NCI-H1694 treated with DMSO at 0.1 percent for 48 hours (cell line): ENCODE measurements at places on chromosomes 3 and 15.

GRCh38 chr15:31516440-31516839 is 189.8 kb downstream of the KLF13 start:
- no peak for DNase-seq

DNA sequence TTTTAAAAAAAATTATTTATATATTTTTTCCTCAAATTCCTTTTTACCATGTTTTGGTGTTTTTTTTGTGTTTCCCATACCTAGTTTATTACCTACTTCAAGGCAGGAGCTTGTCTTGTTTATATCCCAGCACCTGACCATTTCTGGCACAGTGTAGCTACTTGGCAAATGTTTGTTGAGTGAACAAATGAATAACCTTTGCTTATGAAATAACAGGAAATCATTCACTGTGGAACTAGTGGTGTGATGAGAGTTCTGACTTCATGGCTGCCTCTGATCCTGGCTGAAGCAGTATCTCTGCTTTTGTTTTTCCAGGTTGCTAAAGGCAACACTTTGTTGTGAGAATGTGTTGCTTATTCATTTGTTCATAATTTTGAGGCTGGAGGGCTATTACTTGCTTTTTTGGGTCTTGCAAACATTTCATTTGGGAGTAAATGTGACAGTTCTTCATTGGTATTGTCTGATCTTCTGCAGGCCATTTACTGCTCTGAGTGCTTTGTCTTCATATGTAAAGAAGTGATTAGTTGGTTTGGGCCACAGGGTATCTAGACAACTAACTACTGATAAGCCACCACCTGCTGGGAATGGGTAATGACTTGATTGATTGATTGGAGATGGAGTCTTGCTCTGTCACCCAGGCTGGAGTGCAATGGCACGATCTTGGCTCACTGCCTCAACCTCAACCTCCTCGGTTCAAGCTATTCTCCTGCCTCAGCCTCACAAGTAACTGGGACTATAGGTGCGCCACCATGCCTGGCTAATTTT is 5.7 kb downstream of the RAD54L2 start:
- DNase-seq, result no peak

- no peak for DNase-seq
Observed at GRCh38 chr3:45000823-45001222, 24.8 kb downstream of the EXOSC7 start.

GRCh38 chr3:138890555-138891187 is 55.9 kb upstream of the PIK3CB start:
- DNase-seq, result no peak

DNA sequence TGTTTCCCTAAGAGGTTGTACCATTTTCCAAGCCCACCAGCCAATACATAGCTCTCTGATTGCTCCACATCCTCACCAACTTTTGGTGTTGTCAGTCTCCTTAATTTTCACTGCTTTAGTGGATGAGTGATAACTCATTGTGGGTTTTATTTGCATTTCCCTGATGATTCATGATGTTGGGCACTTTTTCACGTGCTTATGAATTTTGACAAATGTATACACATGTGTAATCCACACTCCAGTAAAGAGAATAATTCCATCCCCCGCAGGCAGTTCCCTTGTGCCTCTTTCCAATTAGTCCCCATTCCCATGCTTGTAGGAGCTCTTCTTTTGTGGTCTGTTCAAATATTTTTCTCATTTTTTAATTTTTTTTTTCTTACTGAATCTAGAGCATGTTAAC is 52.4 kb downstream of the ANP32A start:
- no peak for DNase-seq

- no peak for DNase-seq
Observed at GRCh38 chr3:101072300-101072699, 79.1 kb upstream of the ABI3BP start.

GRCh38 chr3:188749010-188749617 is 422.7 kb upstream of the TPRG1 start:
- no peak for DNase-seq

DNA sequence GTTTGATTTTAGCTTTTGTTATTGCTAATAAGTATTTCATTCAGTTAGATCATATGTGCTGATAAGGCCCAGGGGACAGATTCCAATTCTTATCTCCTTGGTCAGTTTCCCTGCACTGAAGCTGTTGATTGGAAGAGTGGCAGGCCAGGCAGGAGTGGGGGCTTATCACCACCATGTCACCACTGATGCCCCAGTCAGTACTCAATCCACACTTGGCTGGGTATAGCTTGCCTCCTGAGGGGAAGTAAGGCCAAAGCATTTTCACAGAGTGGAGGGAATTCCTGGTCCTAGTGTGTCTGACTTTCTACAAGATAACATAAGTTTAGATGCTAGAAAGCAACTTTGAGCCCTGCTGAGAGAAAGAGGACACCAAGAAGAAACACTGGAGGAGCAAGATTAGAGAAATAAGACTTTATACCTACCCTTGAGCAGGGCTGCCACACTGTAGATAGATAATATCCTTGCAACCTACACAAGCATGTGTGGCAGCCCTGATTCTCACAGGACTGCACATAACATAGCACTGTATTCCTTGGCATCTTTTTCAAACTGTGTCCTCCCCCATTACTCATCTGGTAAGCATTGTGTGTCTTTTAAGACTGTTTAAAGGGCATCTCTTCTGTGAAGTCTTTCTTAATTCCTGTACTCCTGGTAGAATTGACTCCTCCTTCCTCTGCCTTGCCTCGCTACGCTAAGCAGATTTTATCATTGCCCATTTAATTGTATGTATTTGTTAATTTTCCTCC is 24.3 kb downstream of the OXNAD1 start:
- DNase-seq, result no peak
